ENCODE measurements at places on chromosomes 11 and 22.

DNA sequence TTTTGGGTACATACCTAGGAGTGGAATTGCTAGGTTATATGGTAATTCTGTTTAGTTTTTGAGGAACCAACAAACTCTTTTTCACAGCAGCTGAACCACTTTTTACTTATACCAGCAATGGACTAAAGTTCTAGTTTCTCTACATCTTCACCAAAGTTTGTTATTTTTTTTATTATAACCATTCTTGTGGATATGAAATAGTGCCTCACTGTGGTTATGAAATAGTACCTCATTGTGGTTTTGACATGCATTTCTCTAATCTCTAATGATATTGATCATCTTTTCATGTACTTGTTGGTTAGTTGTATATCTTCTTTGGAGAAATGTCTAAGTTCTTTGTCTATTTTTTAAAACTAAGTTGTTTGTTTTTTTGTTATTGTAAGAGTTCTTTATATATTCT lies 27.2 kb downstream of the STIM1 start:
- DNase-seq = no peak

GRCh38 chr11:104663190-104664140 lies 234.8 kb downstream of the CASP12 start:
- DNase-seq = no peak

GRCh38 chr11:35289821-35290220 lies 129.5 kb downstream of the SLC1A2 start:
- no peak for DNase-seq

DNA sequence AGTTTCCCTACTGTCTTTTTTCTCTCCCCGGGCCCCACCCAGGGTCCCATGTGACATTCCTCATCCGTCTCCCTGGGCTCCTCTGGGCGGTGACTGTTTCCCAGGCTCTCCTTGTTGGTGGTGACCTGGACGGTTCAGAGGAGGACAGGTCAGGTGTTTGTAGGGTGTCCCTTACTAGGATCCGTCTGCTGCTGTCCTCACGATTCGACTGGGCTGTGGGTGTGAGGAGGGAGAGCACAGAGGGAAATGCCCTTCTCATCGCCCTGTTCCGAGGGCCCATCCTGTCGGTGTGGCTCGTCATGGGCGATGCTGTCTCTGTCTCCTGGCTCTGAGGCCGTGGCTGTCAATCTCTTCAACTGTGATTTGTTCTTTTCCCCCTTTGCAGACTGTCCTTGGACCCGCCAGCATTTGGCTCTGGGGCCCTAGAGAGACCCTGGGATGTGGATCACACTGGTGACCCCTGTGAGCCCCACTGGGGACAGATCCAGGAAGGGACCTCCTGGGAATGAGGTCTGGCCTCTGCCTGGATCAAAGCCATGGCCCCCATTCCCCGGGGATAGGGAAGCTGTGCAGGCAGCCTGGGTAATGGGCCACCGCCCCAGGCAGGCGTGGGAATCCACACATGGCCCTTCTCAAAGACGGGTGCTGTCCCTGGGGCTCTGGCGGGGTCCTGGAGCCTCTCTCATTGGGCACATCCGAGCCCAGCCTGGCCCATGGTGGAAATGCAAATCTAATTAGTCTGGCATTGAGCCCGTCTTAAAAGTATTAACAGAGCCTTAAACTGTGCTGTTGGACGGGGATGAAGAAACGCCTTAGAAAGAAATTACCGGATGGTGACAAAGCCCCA lies 46.8 kb upstream of the KCNQ1OT1 start:
- DNase-seq = no peak

DNA sequence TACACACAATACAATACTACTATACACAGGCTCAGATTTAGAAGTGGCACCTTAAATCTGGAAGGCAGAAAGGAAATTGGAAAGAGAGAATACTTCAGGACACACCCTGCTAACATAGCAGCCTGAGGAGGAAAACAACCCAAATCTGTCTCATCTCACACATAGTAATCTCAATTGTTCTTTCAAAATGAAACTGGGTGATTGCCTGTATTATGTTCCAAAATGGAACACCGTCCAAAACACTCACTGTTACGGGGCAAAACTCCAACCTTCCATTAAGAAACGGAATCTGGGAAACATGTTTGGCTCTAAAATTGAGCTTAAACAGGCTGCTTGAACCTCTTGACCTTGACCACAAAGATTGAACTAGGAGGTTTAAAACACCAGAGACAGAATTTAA lies 572.6 kb downstream of the OPCML start:
- DNase-seq = no peak

- no peak for DNase-seq
Measured at GRCh38 chr11:132910011-132910760, 622.1 kb downstream of the OPCML start.

GRCh38 chr22:37708580-37709444 lies 12.0 kb downstream of the TRIOBP start:
- no peak for DNase-seq

DNA sequence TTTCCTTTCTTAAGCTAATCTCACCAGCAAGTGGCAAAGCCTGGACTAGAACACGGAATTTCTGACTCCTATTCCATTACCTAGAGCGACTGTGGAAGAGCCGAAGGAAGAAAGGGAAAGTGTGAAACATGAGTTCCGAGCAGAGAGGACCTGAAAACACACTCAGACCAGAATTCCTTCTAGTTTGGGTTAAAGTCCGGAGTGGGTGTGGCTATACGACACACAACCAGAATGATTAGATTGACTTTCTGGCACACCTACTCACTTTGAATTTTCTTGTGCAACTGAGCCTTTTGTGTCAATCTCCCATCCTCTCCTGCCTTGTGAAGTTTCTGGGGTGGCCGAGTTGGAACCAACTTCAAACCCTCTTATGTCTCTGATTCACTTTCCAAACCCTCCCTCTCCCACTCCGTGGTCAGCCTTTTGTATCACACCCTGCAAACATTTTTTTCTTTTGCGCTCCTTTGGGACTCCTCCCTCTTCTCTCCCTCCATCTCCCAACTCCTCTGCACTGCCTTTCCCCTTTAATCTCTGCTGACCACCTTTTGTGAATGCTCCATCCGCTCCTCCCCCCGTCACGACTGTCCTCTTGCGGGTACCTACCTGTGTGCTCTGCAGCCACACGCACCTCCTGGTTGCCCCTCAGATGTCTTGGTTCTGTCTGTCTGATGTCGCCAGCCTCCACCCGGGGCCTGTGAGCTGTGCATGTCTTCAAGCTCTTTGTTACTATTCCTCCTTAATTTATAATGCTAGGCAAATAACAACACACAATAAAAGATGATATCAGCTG lies 86.3 kb upstream of the BLID start:
- DNase-seq = no peak

- DNase-seq = no peak
Measured at GRCh38 chr22:46063846-46064227, 86.5 kb upstream of the PPARA start.

DNA sequence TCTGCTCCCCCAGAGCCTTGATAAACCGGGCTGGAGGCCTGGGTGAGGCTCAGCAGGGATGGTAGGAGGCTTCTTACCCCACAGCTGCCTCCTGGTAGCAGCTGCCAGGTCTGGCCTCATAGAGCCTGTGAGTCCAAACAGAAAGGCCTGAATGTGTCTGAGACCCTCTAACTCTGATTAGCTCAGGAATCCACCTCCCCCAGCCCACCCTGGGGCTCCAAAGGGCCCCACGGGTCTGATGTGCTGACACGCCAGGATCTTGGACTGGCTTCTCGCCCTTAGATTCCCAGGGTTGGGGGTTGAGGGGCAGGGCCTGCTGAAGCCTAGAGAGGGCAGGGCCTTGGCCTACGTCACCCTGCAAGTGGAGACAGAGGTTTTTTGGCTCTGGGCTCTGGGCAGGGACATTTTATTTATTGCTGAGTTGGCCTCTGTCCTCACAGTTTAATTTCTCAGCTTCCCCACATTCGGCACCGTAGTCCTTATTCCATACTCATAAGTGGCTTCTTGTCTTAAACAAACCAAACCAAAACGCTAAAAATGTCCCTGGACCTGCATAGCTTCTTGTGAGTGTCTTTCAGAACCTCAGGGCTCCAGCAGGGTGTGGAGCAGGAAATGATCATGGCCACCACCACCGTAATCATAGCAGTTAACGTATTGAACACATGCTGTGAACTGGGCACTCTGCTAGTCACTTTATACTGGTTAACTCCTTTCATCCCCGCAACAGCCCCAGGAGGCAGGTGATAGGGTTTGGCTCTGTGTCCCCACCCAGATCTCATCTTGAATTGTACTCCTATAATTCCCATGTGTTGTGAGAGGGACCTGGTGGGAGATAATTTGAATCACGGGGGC lies 25.1 kb downstream of the KIAA1671 start:
- no peak for DNase-seq

DNA sequence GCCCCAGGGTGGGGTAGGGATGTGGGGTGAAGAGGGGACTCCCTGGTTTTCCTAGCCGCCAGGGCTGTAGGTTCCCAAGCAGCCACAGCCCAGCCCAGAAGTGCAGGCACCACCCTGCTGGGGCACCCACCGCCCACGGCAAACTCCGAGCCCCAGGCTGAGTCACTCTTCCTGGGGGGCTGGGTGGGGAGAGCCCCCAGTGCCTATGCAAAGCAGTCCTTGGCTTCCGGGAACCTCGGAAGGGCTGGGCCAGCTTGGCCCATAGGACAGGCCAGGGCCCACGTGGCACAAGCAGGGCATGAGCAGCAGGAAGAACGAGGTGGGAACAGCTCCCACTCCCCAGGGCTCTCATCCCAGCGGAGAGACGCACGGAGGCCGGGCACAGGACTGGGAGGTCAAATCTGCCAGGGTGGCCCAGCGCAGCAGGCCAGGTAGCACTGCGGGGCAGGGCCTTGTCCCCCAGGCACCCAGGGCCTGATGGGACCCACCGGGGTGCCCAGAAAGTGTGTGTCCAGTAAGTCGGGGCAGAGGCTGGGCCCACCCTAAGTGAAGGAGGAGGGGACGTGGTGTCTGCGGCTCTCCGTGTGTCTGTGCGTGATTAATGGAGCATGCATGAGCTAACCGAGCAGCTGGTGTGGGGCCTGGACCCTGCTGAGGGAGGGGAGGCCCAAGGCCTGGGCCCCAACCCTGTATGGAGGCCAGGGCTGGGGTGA lies 4.6 kb upstream of the IL17REL start:
- DNase-seq = no peak
